ENCODE measurements at places on chromosomes 7 and 10.

DNA sequence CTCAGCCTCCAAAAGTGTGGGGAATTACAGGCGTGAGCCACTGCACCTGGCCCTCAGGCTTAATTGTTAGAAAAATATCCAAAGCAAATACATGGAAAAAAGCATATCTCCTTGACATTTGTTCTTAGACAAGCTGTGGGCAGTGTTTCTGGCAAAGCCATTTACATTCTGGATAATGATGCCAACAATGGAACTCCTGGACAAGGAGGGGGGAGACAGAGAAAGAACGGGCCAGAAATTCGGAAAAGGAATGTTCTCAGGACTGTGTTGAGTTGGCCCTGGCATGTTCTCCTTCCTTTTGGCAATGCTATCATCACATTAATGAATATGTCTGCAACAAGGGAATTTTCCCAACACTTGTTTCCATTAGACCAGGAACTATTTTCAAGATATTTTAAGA, 88.7 kb downstream of the UBE2H start:
- no peak for DNase-seq

DNA sequence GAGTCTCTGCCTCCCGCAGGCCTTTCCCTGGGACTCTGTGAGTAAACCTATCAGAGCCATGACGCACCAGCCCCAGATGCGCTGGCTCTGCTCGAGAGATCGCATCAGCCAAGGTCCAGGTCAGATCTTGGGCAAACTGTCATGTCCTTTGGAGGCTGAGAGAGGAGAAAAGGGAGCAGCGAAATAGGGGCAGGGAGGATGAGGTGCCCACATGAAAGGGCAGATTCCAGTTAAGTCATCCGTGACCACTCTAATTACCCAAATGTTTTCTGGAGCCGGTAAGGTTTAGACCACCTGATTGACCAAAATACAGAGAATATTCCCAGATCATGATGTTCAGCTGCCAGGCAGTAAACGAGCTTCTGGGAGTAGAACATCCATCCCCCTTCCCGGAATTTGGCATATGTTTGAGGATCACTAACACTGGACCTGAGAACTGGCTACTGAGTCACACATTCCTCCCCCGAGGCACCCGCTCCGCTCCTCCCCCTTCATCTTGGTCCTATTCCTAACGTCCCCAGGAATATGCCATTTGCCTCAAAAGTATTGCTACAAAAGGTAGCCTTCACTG, 88.0 kb downstream of the FGFR2 start:
- DNase-seq, result no peak

- no peak for DNase-seq
Measured at GRCh38 chr10:86310702-86311101, 55.9 kb downstream of the GRID1 start.

GRCh38 chr7:50857804-50858489, 75.3 kb upstream of the GRB10 start:
- no peak for DNase-seq

- no peak for DNase-seq
Measured at GRCh38 chr7:139582671-139583155, 59.2 kb downstream of the CLEC2L start.

DNA sequence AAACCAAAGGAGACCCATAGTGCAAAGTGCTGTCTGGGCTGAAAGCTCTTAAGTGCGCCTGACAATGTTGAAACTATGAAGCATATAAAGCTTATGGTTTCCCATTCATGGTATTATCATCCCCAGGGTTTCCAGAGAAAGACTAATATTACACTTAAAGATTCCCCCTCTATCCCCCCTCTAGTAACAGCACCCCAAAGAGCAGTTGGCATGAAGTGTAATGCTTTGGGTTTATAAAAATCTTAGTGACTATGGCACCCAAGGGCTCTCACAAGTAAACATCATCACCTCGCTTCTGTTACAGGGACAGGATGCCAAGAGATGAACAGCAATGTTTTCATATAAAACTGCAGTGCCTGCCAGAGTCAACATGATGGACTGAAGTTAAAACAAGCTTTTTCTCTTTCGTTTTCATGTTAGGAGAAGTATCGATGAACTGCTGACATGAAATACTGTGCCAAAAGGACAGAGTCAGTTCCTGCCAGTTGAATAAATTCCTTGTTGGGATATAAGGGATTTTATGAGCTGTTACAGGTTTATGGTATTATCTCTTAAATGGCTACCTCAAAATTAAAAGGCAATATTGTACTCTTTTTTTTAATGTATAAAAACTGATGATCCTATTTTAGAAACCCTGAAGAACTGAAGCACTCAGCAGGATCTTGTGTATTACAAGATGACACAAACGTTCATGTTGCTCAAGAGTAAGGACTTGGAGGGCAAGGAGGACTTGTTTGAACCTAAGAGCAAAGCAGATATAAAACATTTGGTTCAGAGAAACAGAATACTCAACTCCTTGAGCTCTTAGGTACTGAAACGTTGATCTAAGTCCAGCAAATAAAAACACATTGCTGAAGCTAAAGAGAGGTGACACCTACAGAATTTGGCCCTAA, 203.7 kb upstream of the IMMP2L start:
- DNase-seq, result no peak

DNA sequence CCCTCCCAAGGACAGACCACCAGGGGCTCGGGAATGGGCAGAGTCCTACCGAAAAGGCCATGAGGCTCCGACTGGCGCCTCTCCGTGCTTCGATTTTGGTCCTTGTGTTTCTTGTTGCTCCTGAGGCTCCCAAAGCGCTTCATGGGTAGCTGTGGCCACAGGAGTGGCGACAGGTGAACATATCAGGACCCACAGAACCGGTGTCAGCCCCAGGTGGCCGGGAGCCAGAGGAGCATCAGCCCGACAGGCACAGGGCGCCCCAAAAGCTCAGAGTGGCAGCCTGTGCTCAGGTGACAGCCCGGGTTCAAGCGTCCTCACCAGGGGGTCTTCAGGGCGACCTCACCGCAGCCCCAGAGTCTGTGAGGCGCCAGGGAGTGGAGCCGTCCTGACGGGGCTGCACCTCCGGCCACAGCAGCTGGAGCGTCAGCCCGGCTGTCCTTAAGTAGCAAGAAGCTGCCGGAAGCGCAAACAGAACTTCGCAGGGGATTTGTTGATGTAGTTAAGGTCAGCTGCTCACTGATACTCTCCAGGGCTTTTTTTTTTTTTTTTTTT, 141.0 kb downstream of the PRKAG2 start:
- DNase-seq, result no peak

DNA sequence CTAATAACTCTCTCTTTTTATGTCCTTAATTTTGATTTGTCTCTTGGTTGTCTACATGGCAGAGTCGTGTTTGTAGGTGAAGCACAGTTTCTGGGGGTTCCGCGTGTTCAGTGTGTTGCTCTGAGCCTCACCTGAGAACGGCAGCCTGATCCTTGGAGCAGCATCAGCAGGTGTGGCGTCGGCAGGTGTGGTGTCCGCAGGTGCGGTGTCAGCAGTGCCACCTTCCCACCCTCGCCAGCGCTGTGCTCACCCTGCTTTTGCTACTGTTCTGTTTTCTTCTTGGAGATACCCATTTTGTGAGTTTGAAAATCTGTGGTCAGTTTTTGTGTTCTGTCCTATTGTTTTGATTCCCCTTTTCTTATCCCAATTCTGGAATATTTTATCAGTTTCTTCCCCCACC, 406.6 kb downstream of the GLRX3 start:
- no peak for DNase-seq

GRCh38 chr10:47165711-47166404, 134.1 kb upstream of the GDF10 start:
- no peak for DNase-seq

GRCh38 chr10:113753020-113753692, 1.7 kb downstream of the PLEKHS1 start:
- DNase-seq, result no peak

DNA sequence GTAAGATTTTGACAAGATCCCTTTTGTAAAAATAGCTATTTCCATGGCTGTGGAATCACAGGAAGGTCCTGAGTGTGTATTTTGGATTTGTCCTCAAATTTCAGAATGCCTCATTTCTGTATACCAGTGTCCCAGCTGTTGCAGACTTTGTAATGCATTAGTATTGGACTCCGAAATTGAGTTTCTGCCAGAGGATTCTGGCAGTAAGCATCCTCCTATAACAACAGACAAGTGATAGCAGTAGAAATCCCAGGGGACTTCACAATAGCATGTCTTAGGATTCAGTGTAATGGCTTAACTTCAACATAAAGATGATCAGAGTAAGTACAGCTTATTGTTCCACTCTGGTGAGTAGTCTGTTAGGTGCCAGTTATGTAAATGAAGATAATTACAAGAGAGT, 104.6 kb downstream of the FOXP2 start:
- DNase-seq, result no peak

- DNase-seq, result no peak
Measured at GRCh38 chr7:136911344-136911743, 42.9 kb downstream of the CHRM2 start.

- no peak for DNase-seq
Measured at GRCh38 chr7:30585675-30586074, 9.0 kb upstream of the GARS1 start.
